ENCODE measurements at places on chromosomes 4 and X.

DNA sequence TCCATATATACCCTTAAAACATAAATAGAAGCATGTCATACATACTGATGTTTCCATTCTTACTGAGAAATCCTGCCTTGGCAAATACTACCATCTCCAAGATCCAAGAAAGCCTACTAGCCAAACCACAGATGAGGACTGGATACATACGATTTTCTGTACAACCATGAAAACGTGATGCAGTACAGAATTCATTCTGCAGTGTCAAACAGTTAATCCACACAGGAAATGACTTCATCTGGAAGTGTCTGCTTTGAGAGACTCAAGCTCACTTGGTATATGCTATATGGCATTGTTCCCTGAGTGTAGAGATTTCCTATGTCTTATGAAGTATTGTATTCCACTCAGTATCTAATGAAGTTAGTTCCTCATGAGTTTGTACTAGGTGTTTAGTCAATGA, 94.3 kb downstream of the CT47B1 start:
- DNase-seq: no peak

GRCh38 chr4:108662629-108663028, 12.2 kb downstream of the OSTC start:
- DNase-seq: no peak

DNA sequence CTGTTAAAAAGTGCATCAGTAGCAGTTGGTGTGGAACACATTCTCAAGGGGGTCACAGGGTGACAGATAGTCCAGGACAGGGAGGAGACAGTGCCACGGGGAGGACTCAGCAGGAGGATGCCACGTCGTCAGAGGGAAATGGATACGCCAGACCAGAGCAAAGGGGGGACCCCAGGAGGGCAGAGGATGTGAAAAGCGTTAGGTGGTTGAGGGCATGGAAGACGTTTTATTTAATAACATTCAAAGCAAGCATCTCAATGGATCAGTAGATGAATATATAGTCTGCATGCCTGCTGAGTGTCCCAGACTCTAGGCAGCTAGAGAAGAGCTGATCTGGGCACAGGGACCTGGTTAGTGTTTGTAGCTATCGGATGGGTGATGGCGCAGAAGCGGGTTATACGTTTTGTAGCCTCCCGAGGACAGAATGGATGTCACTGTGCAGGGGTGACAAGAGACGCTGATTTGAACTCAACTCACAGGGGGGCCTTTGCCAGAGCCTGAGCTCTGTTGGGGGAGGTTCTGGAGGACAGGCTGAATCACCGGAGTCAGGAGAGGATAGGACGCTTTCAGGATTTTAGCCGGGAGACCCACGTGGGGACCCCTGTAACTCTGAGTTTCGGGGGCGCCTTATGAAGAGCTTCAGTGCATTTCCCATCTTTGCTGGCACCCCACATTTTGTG, 81.3 kb downstream of the STOX2 start:
- DNase-seq: no peak

DNA sequence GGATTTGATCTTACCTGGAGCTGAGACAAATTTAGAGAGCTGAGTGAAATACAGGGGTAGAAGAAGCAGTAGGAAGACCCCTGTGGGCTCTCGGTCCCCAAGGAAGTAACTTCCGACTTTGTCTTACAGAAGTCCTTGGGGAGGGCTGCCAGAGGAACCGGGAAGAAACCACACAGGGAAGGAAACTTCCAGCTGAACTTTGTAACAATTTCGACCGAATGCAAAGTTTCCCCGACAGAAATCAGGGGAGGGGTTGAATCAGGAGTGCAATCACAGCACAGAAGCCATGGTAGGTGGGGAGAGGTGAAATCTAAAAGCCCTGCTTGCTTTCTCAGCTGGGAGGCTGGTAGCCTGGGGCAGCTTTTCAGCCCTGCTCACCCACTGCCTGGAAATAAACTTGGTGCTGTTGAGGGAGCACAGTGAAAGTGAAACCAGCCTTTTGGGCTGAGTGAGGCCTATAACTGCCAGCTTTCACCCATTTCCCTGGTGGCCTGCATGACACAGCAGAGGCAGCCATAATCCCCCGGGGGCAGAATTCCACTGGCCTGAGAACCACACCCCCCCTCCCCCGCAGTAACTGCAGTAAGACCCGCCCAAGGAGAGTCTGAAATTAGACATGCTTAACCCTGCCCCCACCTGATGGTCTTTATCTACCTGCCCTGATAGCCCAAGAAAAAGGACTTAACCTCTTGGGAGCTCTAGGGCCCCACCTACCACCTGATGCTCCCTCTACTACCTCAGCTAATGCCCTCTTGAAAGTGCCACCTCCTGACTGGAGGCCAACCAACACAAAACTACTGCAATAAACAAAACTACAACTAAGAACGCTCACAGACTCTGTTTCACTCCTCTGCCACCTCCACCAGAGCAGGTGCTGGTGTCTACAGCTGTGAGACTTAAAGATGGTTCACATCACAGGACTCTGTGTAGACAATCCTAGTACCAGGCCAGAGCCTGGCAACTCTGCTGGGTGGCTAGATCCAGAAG, 248.2 kb downstream of the PARM1 start:
- DNase-seq: no peak

DNA sequence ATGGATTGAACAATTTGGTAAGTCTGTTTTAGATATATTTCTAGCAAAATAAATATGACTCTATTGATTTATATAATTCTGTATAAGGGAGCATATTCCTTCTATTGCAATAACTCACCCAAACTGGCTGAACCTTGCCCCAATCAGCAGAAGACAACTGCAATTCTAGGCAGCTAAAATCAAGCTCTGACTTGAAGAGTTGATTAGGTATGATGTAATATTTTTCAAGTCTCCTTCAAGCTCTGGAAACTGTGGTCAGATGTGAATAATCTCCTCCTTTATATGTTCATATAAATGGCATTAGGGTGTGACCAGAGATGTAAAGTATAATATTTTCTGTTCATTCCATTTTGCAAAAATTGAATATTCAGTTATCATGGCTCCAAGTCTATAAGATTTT, 8.2 kb downstream of the RASSF6 start:
- DNase-seq: no peak

- no peak for DNase-seq
Observed at GRCh38 chr4:163486321-163486720, 8.2 kb upstream of the TMA16 start.

GRCh38 chr4:79292008-79292407, 33.9 kb downstream of the NAA11 start:
- DNase-seq: no peak

DNA sequence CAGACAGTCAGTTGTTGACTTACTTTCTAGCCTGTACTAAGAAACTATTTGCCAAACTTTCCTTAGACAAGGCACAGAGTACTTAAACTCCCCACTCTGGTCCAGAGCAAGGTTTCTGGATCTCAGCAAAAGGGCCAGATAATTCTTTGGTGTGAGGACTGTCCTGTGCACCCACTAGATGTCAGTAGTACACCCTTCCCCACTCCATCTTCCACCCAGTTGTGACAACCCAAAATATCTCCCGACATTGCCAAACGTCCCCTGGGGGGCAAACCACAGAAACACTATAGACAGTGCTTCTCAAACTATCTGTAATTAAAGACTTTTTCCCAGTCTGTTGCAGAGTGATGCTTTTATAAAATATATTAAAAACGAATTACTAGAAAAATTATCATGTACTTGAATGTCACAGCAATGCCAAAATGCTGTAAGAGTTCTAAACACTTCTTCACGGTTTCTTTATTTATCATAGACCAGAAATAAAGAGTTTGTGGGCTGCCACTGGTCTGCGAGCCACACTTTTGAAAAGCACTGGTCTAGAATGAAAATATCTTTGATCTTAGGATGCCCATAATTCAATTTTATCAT, 203.5 kb downstream of the PRDM5 start:
- no peak for DNase-seq

- DNase-seq: no peak
Observed at GRCh38 chr4:141849778-141850177, 213.4 kb downstream of the IL15 start.

- DNase-seq: no peak
Observed at GRCh38 chr4:188639479-188640100, 500.3 kb downstream of the TRIML1 start.

DNA sequence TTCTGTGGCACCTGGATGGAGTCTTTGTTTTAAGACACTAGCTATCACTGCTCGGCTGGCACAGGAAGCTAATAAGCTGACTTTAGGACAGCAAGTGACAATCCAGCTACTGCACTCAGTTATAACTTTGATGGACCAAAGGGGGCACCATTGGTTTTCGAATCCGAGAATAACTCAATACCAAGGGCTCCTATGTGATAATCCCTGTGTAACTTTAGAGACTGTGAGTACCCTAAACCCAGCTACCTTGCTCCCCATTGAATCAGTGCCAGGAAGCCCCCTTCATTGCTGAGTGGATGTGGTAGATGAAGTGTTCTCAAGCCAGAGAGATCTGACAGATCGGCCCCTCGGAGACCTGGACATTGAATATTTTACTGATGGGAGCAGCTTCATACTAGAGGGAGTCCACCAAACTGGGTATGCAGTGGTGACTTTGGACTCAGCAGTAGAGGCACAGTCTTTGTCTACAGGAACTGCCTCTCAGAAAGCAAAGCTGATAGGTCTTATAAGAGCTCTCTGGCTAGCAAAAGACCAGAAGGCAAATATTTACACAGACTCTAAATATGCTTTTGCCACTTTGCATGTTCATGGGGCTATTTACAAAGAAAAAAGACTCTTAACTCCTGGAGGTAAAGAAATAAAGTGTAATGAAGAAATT, 35.5 kb upstream of the UGT2B7 start:
- DNase-seq: no peak

DNA sequence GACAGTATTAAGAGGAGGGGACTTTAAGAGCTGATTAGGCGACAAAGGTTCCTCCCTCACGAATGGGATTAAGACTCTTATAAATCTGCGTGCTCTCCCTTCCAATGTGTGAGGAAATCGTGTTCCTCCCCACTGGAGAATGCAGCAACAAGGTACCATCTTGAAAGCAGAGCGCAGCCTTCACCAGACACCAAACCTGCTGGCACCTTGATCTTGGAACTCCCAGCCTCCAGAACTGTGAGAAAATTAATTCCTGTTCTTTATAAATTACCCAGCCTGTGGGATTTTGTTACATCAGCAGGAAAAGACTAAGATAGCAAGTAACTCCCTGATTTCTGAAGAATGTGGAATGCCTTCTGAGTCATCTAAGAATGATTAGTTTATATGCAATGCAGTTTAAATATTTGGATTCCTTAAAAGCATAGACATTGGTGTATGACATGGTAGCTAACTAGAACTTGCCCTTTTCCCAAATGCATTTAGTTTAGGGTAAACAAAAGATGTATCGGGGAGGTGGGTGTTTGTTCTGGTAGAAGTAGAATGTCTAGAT, 86.1 kb downstream of the USP46 start:
- DNase-seq: no peak

GRCh38 chrX:72003811-72004750, 93.4 kb downstream of the NHSL2 start:
- no peak for DNase-seq

DNA sequence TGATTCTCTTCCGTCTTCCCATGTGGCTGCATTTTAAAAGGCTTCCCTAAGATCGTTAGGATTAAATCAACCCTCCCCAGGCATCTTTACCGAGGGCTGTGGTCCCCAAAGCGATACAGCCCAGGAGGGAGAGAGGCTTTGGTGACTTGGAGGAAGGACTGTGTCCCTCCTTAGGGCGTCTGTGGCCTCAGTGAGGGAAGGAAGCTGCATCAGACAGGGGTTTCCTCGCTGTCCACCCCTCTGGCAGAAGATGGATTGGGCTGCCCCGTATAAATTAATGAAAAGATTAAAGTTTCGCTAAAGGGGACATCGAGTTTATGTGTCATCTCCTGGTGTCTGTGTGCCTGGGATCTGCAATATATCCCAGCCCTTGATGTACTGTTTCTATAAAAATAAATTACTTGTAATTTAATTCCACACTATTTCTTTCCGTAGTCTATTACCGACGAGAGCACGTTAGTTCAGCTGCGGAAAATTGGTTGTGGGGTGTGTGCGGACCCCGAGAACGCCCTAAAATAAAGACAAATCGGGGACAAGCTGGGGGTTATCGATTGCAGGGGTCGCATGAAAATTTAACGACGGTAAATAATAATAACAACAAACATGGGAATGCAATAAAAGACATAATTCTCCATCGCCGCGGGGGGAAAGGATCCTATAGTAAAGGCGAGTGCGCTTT, 6.5 kb downstream of the SHOX start:
- no peak for DNase-seq

DNA sequence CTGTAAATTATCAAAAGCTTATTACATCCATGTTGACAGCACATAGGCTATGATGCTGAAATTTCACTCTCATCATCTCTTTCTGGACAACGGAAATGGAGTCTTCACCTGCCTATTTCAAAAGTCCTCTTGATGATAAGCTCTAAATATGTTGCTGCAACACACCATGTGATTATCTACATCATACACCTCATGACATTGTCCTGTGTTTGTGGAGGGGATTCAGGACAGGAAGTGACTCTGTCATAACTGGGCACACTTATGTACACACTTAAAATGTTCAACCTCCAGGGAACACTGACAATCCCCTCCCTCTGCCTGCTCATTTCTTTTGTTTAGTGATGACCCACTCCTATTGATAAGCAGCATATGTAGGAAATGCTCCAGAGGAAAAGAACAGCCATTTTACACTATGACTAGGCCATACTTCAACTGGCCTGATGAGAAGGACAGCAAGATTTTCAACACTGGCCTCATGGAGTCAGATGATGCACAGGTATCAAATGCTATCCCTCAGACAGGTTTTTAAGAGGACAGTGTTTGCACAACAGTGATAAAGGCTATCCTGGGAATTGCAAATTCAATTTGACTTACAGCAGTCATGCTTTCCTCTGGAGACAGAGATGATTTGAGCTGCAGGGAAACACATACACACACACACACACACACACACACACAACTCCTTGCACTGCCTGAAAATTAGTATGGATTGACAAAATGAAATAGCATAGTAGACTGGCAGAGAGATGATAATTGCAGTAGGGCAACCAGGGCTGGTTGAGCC, 163.3 kb upstream of the RASGEF1B start:
- DNase-seq: no peak

GRCh38 chr4:22515145-22515887, 550 bp downstream of the ADGRA3 start:
- DNase-seq: peak; percentile 44

DNA sequence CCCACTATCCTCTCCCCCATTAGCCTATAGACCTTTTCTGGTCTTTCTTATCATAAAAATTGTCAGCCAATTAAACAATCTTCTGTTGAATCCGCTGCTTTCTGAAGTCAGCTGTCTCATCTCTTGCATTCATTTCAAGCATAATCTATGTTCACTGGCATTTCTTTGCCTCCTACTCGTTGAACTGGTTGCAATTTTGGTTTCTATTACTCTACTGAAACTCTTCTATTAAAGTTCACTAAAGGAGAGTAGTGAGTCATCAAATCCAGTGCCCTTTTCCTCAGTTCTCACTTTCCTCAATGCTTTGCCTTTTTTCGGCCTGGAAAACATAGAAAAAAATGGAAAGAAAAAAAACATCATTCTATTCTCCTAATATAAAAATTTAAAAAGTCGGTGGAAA, 23.9 kb upstream of the CXCL13 start:
- DNase-seq: no peak

GRCh38 chrX:136344320-136344719, 43.6 kb downstream of the ADGRG4 start:
- DNase-seq: no peak

GRCh38 chr4:84606645-84607044, 23.7 kb downstream of the CDS1 start:
- no peak for DNase-seq
